ENCODE measurements at places on chromosomes 16 and 17.

DNA sequence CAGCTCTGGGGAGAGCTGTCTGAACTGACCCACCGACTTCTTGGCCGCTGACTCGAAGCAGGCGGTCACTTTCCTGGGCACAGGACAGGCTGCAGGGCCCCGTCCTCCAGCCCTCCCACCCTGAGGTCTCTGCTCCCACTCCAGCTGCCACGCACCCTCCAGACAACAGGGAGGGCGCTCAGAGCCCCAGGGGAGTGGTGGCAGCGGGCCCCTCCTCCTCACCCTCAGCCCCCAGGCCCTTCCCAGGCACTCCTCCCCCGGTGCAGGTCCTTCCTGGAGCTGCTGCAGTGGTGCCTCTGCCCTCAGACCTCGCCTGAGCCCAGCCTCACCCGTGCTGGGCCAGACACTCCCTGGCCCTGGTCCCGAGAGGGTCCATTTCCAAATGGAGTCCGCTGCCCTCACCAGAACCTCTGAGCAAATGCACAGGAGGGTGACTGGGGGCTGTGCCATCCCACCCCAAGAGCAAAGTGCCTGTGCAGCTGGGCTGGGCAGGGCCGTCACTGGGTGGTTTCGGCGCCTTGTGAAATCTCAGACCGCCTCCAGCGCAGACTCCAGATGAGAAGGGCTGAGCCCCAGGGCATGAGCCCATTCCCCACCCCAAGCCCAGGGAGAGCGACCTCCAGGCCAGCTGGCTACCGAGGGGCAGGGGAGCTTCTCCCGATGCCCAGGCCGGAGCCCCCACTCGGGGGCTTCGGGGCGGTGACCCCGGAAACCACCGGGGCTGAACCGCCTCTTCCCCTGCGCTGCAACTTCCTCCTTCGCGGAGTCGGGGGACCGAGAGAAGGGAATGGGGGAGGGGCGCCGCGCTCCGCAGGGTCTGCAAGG, 717 bp downstream of the CYBA start:
- DNase-seq, result no peak

GRCh38 chr16:2046893-2047329, 723 bp downstream of the NTHL1 start:
- DNase-seq, result no peak

GRCh38 chr16:23523321-23523720, 13.0 kb upstream of the GGA2 start:
- no peak for DNase-seq

DNA sequence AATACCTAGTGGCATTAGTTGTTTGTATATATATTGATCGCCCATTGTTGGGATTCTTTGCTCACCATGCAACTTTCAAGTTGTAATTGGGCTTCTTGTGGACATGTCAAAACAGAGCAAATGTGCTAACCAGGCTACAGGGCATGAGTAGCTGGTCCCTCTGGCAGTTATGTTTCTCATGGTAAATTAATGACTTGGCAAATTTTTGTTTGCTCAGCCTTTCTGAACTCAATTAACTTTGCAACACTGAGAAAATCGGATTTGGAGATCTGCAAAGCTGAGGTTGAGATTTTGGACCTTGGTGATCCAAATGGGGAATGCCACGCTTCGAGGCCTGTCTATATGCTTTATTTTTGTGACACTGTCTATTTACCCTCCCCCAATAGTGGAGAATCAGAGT, 138.5 kb upstream of the PIRT start:
- DNase-seq, result no peak

DNA sequence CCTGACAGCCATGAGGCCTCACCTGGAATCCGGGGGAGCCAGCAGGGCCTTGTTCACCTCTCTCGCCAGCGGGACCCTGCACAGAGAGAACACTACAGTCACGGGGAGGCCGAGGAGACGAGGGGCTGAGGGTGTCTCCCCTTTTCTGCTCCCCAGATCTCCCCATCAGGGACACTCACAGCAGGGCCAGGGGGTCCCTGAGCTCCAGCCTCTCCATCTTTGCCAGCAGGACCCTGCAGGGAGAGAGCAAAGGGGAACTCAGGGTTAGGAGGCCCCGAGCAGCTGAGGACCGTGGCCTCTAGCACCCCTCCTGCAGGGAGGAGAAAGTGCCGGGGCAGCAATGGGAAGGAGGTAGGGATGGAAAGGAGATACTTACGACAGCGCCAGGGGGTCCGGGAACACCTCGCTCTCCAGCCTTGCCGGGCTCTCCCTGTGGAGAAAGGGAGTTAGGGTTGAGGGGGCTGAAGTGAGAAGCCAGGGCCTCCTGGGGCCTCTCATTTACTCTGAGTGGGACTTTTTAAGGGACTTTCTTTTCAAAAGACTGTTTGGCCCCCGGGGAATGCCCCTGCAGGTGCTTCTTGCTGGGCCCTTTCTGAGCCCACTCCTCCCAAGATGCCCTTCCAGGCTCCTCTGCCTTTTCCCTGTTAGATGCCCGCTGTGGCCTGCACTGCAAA, 8.7 kb downstream of the COL1A1 start:
- DNase-seq, result no peak

DNA sequence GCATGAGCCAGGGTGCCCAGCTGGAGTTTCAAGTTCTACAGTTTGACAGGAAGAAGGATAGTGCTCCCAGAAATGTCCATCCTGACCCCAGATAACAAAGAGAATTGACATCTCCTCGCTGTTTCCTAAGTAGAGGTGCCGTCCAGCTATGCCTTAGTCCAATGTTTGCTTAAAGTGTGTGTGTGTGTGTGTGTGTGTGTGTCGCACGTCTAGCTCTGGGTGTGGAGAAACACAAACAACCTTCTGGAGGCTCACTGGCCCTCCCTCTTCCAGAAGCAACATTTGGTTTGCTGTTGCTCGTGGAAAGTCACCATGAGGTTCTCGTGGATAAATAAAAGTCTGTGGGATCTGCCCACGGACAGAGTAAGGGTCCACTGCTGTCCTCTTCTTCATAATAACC, 22.1 kb downstream of the EMP2 start:
- no peak for DNase-seq

DNA sequence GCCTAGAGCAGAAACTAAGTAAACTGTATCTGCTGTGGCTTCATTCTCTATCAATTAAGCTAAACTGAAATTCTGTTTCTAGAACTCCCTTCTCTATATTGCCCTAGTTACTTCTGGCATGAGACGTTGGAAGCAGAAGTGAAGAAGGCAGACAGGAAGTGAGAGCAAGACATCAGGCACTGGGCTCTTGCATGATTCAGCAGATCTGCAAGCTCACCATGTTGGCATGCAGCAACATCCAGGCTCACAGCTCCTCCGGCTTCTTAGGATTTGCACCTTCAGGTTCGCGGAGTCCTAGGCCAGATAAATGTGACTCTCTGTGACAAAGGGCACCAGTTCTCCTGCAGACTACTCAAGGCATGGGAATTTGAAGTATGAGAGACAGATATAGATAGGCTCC, 148.3 kb downstream of the CDH8 start:
- DNase-seq, result no peak

- DNase-seq, result no peak
Measured at GRCh38 chr16:74577882-74578366, 29.0 kb downstream of the GLG1 start.

- no peak for DNase-seq
Measured at GRCh38 chr16:67389911-67390815, 3.1 kb downstream of the TPPP3 start.

DNA sequence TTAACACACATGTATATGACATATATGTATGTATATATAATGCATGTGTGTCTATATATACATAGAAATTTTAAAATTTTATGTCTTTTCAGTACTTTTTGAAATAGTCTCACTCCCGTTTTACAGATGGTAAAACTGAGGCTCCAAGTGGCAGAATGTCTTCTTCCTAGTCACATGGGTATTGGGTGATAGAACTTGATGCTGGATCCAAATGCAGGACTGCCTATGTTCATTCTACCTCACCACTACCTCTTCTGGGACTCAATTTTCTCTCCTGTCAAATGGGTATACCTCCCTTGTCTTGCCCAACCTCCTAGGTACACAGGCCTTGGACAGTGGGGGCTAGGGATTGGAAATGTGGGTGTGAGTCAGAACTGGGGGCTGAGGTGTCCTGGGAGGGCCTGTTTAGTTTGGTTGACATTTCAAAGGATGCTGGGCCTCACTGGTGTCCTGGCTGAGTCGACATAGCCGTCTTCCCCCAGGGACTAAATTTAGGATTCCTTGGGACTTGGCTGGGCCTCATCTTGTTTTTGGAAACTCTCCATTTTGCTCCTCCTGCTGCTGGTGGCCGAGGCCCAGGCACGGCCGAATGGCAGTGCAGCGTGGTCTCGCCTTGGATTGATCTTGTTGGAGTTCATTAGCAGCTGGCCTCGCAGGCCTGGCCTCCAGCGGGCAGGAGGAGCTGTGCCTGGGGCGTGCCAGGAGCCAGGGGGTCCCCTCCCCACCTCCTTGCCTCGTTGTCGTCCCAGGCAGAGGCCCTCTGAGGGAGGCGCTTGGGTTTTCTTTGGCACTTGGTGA, 25.9 kb downstream of the NKD1 start:
- DNase-seq, result no peak

DNA sequence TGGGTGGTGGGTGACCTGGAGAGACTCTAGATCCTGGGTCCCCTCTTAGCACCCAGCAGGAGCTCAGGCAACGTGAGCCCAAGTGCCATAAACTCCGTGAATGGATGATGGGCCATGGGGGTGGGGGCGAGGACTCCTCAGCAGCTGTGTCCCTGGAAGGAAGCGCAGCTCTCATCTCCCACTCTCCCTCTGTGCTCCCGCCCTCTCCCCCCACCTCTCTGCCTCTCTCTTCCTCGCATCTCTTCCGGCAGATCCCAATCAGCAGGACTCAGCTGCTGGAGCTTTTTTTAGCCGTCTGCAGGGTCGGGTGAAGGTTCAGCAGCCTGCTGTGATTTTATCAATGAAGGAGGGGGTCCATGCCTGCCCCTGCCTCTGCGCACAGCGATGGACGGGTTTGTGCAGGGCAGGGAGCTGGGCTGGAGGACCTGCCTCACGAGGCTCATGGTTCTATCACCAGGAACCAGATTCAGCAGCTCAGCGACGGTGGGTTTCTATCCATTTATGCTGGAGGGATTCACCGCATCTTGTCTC, 8.3 kb downstream of the CCR7 start:
- no peak for DNase-seq

- no peak for DNase-seq
Measured at GRCh38 chr17:36182176-36183000, 6.0 kb upstream of the TBC1D3B start.

- no peak for DNase-seq
Measured at GRCh38 chr16:80454802-80455201, 86.0 kb upstream of the DYNLRB2 start.

DNA sequence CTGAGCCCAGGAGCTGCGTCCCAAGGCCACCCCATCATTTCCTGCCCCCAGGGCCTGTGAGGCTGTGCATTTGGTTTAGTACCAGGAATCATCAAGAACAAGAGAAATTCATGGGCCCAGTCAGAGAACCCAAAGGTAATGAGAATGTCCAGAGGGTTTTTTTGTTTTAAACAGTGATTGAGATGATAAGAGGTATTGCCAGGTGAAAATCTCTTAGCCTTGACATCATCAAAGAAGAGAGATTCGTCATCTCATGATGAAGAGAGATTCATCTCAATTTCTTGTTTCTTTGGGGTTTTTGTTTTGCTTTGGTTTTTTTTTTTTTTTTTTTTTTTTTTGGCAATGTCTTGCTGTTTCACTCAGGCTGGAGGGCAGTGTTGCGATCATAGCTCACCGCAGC, 170.6 kb upstream of the CACNG5 start:
- DNase-seq, result no peak

All from stimulated activated CD4-positive, alpha-beta T cell treated with anti-CD3 and anti-CD28 coated beads, TNF-alpha, amount 100 ng/mL, for 1 hour (primary cell).